ENCODE measurements at places on chromosomes 5 and 9. TPM values are rescaled to one million over a fixed set of nuclear protein-coding genes. Genes with fewer than 3 reads are reported as not detected.

The CAMK4 gene
- 66.1 TPM for total RNA-seq

The GLRA1 gene
- total RNA-seq: not detected

The PCDHGA9 gene
- total RNA-seq: not detected

The CORO2A gene
- total RNA-seq: 7.8 TPM

GRCh38 chr9:31542384-31543055, 841.9 kb upstream of the ACO1 start:
- DNase-seq: peak; percentile 25
- H3K36me3 ChIP-seq: no peaks in the 10 kb centered on the region
- H3K4me3 ChIP-seq: no peak overlapping the region
- no peaks in the 10 kb centered on the region for H3K27me3 ChIP-seq
- peaks cover 17% of the 10 kb centered on the region for H3K4me1 ChIP-seq

- no peaks in the 10 kb centered on the region for H3K4me1 ChIP-seq
- no peak overlapping the region for H3K4me3 ChIP-seq
- peaks cover 24% of the 10 kb centered on the region for H3K27me3 ChIP-seq
- H3K27ac ChIP-seq: no peak overlapping the region
- H3K36me3 ChIP-seq: no peaks in the 10 kb centered on the region
- DNase-seq: no peak
Observed at GRCh38 chr5:130601-131131, 38.7 kb downstream of the PLEKHG4B start.

GRCh38 chr5:135218486-135218755, 180.6 kb downstream of the MACROH2A1 start:
- no peaks in the 10 kb centered on the region for H3K36me3 ChIP-seq
- H3K27ac ChIP-seq: no peak overlapping the region
- no peak overlapping the region for H3K4me3 ChIP-seq
- peaks cover 16% of the 10 kb centered on the region for H3K27me3 ChIP-seq
- no peaks in the 10 kb centered on the region for H3K4me1 ChIP-seq
- no peak for DNase-seq

- DNase-seq: no peak
- H3K27me3 ChIP-seq: no peaks in the 10 kb centered on the region
- H3K27ac ChIP-seq: no peak overlapping the region
- peaks cover 56% of the 10 kb centered on the region for H3K36me3 ChIP-seq
- H3K4me1 ChIP-seq: peaks cover 42% of the 10 kb centered on the region
Observed at GRCh38 chr9:129875181-129875611, 39.9 kb downstream of the USP20 start.

GRCh38 chr5:112625689-112626438, 111.8 kb upstream of the APC start:
- no peaks in the 10 kb centered on the region for H3K4me1 ChIP-seq
- no peak overlapping the region for H3K4me3 ChIP-seq
- DNase-seq: no peak
- H3K27me3 ChIP-seq: peaks cover 40% of the 10 kb centered on the region

DNA sequence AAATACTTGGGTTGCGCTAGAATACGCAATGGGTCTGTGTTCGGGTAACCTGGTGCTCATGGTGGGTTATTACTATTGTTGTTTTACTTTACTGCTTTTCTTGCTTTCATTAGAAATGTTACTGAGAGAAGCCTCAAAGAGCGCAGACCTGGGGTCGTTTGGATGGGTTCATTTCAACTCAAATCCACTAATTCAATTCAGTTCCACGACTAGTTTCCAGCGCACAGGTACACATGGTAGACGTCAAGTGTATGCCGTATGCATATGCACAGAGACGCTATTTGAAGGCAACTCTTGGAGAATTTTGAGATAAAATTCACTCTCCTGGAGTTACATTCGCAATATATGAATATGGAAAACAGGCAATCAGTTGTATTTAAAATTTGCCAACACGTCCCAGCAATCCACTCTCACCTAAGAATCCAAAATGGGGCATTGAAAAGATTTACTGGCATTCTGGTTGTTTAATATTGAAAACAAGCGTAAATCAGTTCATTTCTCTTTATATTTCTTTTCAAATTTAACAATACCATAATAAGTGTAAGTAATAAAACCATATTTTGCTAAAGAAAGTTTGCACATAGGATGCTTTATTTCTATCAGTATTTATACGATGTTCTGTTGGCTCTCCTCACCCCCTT, 4.4 kb upstream of the PAX5 start:
- peak overlapping the region; percentile 42 for H3K4me3 ChIP-seq
- no peak overlapping the region for H3K27ac ChIP-seq
- peaks cover 86% of the 10 kb centered on the region for H3K27me3 ChIP-seq

DNA sequence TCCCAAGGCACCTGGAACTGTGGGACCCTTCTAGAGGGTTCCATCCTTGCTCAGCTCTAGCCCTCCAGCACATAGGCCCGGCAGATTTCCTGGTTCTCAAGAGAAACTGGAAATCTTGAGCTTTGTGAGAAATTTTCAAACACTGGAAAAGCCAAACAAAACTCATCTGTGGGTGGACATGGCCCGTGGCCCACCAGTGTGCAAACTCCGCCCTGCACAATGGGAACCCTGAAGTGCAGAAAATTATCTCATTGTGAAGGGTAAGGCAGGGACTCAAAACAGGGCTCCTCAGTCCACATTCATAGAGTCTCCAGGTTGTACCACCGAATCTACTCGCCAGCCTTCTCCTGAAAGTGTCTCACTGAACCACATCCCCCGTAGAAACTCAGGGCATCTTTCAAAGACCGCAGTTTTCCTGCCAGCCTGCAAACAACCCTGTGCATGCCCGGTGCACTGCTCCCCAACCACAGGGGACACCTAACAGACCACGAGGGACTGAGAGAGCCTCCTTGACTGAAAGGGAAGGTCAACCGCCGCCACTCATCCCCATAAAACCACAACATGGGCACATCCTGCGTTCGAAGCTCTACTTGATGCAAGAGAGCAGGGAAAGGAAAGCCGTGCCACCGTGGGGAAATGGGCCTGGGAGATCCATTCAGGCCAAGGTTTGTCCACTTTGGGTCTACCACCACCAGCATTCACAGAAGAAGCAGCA, 18.1 kb downstream of the ADAMTS2 start:
- no peaks in the 10 kb centered on the region for H3K4me1 ChIP-seq
- H3K27ac ChIP-seq: no peak overlapping the region
- H3K27me3 ChIP-seq: no peaks in the 10 kb centered on the region
- no peak for DNase-seq
- H3K4me3 ChIP-seq: no peak overlapping the region

DNA sequence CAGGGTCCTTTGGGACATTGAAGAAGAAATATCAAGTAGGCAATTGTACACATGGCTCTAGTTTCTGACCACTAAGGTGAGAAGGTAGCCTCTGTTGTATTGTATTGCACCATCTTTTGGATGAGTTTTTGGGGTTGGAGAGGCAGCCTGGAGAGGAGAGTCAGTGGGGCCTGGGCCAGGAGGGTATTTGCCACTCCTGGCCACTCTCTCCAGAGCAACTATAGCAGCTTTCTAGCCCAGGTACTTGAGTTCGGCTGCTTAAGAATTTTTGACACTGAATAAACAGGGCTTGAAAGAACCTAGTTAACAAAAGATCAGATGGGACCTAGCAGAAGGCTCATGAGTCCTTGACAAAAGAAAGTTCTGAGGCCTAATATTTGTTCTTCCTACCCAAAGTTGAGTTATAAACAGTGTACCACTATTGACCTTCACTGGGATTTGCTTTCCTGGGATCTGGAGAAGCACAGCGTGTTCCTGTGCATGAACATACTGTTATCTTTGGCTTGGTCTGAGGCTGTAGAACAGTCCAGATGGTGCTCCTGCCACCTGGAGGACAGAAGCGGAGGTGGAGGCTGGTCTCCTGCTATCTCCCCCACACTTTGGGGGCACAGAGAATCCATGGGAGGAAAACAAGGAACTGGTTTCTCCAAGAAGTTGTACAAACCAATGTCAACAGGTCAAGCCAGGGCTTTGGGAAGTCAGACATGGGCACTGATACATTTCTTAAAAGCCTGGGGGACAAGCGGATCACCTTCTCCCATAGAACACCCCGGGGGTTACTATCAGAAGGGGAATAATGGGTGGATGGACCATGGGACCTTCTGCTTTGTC, 110.4 kb upstream of the LIFR start:
- H3K36me3 ChIP-seq: no peaks in the 10 kb centered on the region
- H3K27ac ChIP-seq: no peak overlapping the region
- no peak for DNase-seq
- H3K4me3 ChIP-seq: no peak overlapping the region

DNA sequence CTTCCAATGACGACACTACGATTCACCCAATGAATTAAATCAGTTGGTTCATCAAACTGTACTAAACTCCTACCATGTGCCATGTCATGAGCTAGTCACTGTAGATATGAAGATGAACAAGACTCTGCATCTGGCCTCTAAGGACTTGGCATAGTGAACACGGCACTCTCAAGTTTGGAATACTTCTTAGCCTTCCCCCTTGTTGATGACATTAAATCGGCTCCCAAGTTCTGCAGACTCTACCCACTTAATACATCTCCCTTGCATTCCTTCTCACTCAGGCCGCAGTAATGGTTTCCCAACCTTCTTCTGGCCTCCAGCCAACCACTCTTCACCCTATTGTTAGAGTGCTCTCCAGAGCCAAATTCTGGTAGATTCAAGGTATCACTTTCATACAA, 184.7 kb downstream of the MAPKAP1 start:
- no peak overlapping the region for H3K4me3 ChIP-seq
- no peak for DNase-seq
- H3K4me1 ChIP-seq: peaks cover 39% of the 10 kb centered on the region
- peak overlapping the region; percentile 89 for H3K27ac ChIP-seq
- H3K27me3 ChIP-seq: no peaks in the 10 kb centered on the region

DNA sequence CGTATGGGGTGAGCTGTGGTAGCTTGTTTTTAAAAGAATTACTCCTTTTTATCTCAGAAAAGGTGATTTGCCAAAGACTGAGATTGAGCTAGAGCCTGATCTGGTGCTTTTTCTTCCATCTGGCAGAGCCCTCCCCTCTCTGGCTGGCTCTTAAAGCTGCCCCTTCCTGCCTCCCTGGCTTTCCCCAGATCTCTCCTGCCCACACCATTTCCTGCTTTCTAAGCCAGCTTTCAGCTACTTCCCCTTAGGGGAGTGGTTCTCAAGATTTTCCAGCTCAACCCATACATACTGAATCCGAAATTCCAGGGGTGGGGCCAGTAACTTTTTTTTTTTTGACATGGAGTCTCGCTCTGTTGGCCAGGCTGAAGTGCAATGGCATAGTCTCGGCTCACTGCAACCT, 4.8 kb upstream of the ACOT12 start:
- peaks cover 3% of the 10 kb centered on the region for H3K4me1 ChIP-seq
- H3K27ac ChIP-seq: no peak overlapping the region
- peaks cover 21% of the 10 kb centered on the region for H3K27me3 ChIP-seq
- H3K4me3 ChIP-seq: no peak overlapping the region
- DNase-seq: no peak

- no peaks in the 10 kb centered on the region for H3K4me1 ChIP-seq
- H3K27ac ChIP-seq: no peak overlapping the region
- H3K27me3 ChIP-seq: peaks cover 2% of the 10 kb centered on the region
- no peak for DNase-seq
- H3K4me3 ChIP-seq: no peak overlapping the region
- no peaks in the 10 kb centered on the region for H3K36me3 ChIP-seq
Observed at GRCh38 chr5:79357398-79357797, 121.5 kb downstream of the JMY start.

- H3K4me3 ChIP-seq: no peak overlapping the region
- peaks cover 29% of the 10 kb centered on the region for H3K36me3 ChIP-seq
- H3K27ac ChIP-seq: no peak overlapping the region
- no peaks in the 10 kb centered on the region for H3K27me3 ChIP-seq
Observed at GRCh38 chr5:75337366-75338021, 474 bp downstream of the HMGCR start.

DNA sequence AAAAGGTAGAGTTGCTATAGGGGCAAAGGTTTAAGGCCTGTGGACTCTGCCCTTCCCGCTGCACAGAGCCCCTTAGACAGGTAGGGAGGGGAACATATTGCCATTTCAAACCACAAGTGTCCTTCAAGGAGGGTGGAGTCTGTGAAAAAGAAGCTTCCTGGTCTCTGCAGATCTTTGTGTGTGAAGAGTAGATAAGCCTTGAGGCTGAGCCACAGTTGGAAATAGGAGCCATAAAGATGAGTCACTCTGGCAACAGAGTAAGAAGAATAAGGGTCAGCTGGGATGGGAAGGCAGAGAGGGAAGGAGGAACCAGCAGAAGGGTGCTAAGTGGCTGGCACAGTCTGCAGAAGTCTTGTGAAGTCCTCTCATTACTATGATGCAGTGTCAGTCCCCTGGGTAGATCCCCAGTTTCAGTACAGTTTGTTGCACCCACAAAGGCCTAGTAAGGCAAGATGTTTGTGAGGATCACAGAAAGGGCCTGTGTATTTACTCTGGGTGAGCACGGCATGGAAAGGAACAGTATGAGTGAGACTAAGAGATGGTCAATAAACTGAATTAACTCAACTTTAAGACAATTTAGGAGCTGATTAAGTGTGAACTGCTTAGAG, 18.1 kb downstream of the GRXCR2 start:
- H3K27me3 ChIP-seq: peaks cover 7% of the 10 kb centered on the region
- no peak for DNase-seq
- H3K4me1 ChIP-seq: no peaks in the 10 kb centered on the region
- no peaks in the 10 kb centered on the region for H3K36me3 ChIP-seq

DNA sequence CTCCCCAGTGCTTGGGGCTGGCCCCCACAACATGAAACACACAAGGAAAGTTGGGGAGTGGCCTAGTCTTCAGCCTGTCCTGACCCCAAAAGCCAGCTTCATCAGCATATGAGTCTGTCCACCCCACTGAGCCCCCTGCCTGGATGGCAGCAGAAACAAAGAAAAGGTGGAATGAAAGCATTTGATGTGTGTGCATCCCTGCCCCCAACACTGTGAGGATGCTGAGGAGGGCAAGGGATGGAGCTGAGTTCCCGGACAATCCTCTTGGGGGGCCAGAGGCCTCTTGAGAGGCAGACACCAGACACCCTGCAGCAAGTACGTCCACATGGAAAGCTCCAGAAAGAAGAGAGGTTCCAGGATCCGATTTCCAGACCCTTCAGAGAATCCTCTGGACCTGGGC, 113.5 kb upstream of the PPP1R26 start:
- no peak overlapping the region for H3K27ac ChIP-seq
- no peaks in the 10 kb centered on the region for H3K36me3 ChIP-seq
- DNase-seq: no peak
- H3K4me3 ChIP-seq: no peak overlapping the region
- no peaks in the 10 kb centered on the region for H3K27me3 ChIP-seq
